Left renal pelvis (tissue), 4 donors: ENCODE measurements at places on chromosomes 12 and 14.

- DNase-seq: no peak
Observed at GRCh38 chr12:68899251-68899771, 33.7 kb downstream of the CPM start.

GRCh38 chr12:19953734-19954133 is 414.6 kb upstream of the PDE3A start:
- no peak for DNase-seq

GRCh38 chr12:84502907-84503787 is 409.5 kb downstream of the SLC6A15 start:
- DNase-seq: no peak

- no peak for DNase-seq
Observed at GRCh38 chr14:103123634-103124500, 606 bp downstream of the TNFAIP2 start.

GRCh38 chr14:56751471-56751870 is 58.8 kb downstream of the OTX2 start:
- DNase-seq: no peak

DNA sequence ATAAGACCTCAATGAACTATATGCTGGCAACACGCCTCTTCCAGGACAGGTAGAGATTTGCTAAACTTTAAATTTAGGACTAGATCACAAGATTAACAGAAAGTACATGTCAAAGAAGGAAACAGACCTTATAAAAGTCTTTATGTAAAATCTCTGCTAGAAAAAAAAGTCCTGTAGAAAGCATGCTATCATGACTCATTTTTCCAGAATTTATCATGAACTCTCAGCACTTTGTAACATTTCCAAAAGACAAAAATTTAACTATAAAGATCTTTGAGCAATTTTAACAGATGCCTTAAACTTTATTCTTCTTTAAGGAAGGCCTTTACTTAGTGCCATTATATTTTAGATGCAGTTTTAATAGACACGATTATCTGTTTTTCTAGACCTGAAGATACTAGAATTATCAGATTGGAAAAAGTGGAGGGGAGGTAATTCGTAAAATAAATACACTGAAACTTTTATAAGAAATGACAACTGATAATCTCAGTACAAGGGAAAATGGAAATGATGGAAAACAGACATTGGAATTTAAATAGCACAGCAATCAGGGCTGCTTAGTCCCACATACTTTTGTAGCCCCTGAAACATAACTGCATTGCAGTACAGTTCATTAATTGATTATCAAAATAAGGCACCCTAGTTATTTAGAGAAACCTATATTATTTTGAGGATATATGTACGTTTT is 92.0 kb downstream of the TTLL5 start:
- no peak for DNase-seq

GRCh38 chr12:73277971-73278370 is 1005.8 kb downstream of the TRHDE start:
- no peak for DNase-seq

- DNase-seq: no peak
Observed at GRCh38 chr14:88614218-88614907, 51.5 kb downstream of the ZC3H14 start.

DNA sequence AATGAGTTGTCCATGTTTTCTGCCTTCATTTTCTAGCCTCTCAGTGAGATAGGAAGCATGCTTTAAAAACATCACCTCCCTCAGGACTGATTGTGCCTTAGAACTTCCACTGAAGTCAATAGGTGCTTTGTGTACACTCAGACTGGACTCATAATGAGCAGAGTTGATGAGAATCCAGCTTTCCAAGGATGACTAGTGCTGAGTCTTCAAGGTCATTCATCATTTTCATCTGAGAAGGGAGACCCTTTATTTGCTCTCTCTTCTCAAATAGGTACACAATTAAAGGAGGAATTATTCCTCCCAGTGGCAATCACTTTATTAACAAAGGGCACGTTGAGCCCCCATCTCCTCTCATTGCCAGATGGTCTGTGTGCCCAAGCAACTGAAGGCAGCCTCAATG is 210.9 kb upstream of the PRKD1 start:
- no peak for DNase-seq

GRCh38 chr14:95420060-95420459 is 96.4 kb downstream of the SYNE3 start:
- no peak for DNase-seq

GRCh38 chr12:108622921-108623514 is 10.7 kb downstream of the SELPLG start:
- no peak for DNase-seq

- no peak for DNase-seq
Observed at GRCh38 chr12:10739157-10740118, 16.3 kb upstream of the YBX3 start.

GRCh38 chr12:126160912-126161311 is 1095.7 kb downstream of the AACS start:
- DNase-seq: no peak

GRCh38 chr12:88501972-88502938 is 78.0 kb downstream of the KITLG start:
- DNase-seq: no peak

DNA sequence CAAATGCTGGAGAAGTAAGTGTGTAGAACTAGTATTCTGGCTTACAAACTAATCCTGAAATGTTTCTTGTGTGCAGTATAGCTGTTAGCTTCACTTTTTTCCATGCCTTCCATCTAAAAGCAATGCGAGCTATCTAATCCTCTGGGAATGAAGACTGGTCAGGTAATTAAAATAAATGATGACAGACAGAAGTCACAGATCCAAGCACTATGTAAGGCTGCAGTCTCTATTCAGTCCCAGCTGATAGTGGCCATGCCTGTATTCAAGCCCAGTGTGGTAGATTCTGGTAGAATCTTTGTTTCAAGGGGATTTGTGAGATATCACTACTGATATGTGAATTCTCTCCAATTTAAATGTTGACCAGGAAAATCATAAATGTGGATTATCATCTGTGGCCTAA is 637.2 kb downstream of the TMTC2 start:
- DNase-seq: no peak

GRCh38 chr14:94682736-94683135 is 70.5 kb downstream of the SERPINA3 start:
- DNase-seq: no peak

DNA sequence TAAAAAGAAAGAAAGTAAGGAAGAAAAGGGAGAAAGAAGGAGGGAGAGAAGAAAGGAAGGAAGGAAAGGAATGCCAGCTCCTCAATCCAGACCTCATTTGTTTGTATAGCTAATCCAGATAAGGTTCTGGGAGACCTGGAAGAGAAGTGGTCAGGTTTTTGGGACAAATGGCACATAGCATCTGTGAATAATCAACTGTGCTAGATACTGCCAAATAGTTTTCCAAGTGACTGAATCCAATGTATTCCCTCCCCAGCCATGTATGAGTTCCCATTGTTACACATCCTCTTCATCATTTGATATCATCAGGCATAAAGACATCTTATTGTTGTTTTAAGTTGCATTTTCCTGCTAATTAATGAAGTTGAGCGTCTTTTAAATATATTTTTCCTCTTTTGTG is 18.6 kb upstream of the PTGR2 start:
- no peak for DNase-seq

DNA sequence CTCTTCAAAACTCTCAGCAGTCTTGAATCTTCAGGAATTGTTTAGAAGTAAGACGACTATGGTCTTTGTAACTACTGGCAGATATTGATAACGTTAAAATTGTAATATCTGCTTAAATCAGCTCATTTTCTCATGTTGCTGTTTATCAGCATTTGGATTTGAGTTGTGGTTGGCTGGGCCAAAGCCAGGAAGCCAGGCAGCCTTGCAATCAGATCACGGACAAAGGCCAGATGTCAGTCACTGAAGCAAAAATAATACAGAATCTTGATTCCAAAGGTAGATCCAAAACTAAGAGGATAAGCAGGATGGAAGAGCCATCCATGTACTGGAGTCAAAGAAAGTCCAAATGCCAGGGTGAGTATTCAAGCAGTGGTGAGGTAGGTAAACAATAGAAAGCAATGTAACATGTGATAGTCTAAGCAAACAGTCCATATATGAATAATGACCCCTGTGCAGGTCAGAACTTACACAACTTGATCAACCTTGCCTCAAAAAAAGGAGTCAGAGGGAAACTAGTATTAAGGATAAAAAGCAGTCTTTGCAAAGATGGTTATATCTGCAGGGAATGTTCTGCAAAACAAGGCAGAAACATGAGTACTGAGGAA is 95.8 kb upstream of the RAP1B start:
- no peak for DNase-seq

DNA sequence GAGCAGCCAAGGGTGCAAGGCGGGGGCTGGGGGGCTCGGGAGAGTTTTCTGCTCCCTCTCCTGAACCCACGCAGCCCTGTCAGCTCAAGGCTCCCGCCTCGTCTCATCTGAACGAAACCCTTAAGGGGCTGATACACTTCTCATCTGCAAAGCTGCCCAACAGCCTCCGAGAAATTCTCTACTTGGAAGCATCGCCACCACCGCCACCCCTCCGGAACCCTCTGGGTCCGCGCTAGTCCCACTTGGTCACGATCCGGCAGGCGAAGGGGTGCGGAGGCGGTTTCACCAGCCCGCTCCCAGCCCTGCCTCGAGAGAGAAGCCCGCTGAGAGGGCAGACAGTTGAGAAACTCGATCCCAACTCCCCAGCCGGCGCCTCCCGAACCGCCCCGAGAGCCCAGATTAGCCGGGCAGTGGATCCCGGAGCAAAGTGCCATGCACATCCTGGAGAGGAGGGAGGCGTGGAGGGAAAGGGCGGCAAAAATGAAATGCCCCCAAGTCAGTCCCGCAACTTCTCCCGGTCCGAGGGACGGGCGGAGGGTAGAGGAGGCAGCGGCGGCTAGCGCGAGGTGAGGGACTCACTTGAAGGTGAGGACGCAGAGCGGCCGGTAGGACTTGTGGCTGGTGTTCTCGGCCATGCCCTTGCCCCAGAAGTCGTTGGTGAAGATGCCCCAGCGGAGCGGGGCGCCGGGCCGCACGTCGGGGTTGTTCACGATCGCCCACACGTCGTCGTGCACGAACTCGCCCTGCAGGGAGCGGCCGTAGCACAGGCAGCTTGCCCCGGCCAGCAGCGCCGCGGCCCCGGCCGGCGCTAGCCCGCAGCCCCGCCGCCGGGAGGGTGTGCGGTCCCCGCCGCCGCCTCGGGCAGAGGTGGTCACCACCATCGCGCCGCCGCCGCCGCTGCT is 620 bp downstream of the TMTC1 start:
- no peak for DNase-seq

DNA sequence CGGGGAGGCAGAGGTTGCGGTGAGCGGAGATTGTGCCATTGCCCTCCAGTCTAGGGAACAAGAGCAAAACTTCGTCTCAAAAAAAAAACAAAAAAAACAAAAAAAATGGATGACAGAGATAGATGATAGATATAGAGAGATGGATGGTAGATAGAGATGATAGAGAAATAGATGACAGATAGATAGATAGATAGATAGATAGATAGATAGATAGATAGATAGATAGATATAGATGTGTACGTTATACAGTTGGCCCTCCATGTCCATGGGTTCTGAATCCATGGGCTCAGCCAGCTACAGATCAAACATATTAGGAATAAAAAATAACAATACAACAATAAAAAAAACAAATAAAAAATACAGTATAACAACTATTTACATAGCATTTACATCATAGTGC is 12.8 kb upstream of the SLC25A3 start:
- no peak for DNase-seq

- no peak for DNase-seq
Observed at GRCh38 chr12:24664161-24664880, 284.6 kb downstream of the BCAT1 start.

DNA sequence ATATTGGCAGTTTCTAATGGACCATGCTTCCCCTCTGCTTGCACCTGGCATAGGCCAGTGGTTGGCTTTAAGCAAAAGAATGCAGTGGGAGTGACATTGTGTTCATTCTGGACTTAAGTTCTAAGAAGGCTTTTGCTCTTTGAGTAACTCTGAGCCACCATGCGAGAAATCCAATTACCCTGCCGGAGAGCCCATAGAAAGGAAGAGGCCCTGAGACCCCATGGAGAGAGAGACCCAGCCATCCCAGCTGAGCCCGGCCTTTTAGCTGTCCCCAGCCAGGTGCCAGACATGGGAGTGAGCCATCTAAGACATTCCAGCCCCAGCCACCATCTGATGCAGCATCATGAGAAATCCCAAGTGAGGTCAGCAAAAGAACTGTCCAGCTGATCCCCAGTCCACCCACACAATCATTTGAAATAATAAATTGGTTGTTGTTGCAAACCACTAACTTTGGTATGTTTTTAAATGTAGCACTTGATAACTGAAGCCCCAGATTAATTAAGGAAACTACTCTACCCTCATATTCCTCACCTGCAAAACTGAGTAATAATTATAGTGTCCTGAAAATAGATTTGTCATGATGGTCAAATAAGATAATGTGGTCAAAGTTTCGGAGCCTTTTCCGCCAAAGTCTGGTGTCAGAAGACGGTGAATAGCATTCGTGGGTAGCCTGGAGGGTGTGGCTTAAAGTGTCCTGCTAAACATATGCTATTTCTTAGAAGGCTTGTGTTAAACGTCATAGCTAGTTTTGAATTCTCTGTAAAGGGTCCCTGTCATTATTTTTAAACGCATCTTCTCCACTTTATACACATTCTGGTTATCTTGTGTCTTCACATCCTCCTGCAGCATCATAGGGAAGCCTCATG is 166.6 kb upstream of the PELI2 start:
- no peak for DNase-seq

GRCh38 chr12:6753772-6754356 is 923 bp upstream of the MLF2 start:
- DNase-seq: no peak

GRCh38 chr14:68741839-68742470 is 50.9 kb downstream of the ZFP36L1 start:
- no peak for DNase-seq

DNA sequence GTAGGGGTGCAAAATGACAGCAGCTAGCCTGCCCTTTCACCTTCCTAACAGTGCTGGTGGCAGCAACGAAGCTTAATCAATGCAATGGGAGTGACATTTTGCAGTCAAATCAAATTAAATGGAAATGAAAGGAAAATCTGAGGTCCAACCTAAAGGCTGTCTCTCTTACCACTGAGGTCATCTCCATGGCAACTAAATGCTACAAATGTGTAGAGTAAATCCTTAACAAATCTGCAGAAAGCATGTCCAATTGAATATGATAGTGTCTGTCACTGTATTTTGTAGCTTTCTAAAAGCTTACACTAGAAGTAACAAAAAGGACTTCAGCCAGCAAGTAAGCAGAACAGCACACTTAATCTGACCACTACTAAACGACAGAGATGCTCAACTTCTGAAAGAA is 488.8 kb downstream of the BCAT1 start:
- DNase-seq: no peak

DNA sequence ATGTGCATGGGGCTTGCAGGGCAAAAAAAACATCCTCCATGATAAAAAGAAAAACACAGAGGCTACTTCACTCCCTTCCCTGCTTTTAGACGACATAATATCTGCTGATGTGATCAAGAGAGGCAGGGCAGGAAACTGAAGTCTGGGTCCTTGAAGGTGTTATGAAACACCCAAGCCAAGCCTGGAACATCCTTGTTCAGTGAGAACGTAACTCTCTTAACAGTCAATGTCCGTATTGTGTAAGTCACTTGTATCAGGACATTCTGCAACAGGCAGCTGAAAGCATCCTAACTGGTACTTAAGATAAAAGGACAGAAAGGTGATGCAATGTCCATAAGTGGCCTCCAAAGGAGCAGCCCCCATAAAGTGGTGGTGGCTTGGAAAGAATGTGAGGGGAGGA is 20.0 kb downstream of the KCNK10 start:
- no peak for DNase-seq

GRCh38 chr12:94790370-94790769 is 140.0 kb upstream of the TMCC3 start:
- no peak for DNase-seq

- DNase-seq: no peak
Observed at GRCh38 chr12:32451816-32452215, 52.5 kb downstream of the FGD4 start.
